ENCODE measurements at places on chromosomes 4 and X.

DNA sequence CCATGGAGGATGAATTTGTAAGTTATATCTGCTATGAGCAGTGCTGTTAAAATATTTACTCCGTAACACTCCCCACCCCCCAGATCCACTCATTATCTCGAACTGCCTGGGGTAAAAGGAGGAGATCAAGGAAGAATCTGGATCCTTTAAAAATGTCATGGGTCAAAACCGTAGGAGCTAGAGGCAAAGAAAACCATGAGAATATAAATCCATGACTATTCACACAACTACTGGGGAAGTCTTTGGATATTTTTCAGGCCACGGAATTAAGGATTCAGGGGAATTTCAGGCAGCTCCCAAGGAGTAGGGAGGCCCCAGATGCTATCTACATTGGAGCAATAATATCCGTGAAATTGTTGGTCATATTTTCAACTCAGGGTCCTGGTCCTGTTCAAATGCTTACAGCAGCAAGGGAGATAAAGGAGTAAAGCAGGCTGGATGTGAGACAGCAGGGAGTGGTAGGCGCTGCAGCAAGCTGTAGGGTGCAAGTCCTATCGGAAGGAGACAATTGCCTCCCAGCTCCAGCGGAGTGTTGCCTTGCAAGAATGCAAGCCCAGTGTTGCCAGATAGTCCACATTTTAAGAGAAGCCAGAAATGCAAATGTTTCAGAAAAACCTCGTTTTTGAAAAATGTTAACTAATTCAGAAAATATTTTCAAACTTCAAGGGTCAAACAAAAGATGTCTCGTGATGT is 116.2 kb upstream of the KIT start:
- no peak for DNase-seq

DNA sequence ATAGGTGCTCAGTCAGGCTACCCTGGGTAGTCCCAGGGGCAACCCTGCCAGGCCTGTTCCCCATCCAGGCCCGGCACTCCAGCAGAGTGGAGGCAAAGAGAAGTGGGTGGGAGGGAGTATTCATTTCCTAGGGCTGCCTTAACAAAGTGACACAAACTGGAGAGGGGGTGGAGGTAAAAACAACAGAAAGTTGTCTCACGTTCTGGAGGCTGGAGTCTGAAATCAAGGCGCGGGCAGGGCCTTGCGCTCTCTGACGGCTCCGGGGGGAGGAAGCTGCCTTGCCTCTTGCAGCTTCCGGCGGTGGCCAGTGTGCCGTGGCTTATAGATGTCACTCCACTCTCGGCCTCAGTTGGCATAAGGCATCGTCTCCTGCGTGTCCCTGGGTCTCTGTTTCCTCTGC is 90.8 kb downstream of the DCTD start:
- no peak for DNase-seq

DNA sequence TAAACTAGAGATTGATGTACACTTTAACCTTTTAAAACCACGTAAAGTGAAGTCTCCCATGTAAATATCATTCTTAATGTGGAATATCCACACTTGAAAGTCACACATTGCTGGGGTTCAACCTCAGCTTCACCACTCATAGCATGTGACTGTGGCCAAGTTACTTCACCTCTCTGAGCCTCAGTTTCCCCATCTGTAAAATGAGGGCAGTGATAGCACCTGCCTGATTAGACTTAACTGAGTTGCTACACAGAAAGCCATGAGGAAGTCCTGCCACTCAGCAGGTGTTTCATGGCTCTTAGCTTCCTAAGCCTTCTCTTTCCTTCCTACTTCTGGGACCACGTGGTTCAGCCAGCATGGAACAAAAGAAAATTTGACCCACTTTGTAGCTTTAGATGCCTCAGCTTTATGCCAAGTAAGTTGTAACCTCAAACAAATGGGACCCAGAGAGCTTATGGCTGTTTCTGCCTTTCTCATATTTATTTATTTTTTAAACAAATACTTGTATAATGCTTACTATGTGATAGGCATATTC is 277.3 kb upstream of the KLF3 start:
- DNase-seq, result no peak

- no peak for DNase-seq
Observed at GRCh38 chr4:171947400-171947799, 134.2 kb downstream of the GALNTL6 start.

- no peak for DNase-seq
Observed at GRCh38 chrX:19569121-19569805, 54.0 kb upstream of the MAP3K15 start.

- no peak for DNase-seq
Observed at GRCh38 chr4:27217261-27217769, 356.7 kb downstream of the STIM2 start.

DNA sequence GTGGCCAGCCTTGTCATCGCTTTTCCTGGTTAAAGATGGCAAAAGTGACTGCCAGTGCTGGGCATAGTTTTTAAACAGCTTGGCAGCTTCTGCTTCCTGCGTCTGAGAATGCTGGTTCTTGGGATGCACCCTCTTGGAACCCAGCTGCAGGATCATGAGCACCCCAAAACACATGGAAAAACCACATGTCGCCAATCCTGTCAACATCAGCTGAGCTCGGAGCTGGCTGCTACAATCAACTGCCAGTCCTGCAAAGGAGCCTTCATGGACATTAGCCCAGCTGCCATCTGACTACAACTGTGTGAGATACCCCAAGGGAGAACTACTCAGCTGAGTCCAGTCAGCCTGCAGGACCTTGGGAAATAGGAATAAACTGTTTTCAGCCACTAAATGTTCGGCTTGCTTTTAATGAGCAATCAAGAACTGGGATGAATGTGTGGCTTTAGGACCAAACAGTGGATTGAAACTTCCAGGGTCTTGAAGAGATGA is 31.0 kb downstream of the OSTC start:
- no peak for DNase-seq

DNA sequence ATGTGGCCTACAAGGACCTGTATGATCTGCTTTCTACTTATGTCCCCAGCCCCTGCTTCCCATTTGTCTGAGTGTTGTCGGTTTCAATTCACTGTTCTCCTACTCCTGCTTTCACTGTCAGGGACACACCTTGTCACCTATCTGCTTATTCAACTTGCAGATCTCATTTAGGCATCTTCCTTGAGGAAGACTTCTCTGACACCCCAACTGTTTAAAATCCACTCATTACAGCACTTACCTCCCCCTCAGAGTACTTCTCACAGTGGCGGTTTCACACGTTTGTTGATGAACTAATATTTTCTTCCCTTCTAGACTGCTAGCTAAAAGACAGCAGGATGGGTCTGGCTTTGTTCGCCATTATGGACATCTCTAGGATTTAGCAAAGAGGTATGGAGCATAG is 279.9 kb upstream of the TET2 start:
- DNase-seq, result no peak

DNA sequence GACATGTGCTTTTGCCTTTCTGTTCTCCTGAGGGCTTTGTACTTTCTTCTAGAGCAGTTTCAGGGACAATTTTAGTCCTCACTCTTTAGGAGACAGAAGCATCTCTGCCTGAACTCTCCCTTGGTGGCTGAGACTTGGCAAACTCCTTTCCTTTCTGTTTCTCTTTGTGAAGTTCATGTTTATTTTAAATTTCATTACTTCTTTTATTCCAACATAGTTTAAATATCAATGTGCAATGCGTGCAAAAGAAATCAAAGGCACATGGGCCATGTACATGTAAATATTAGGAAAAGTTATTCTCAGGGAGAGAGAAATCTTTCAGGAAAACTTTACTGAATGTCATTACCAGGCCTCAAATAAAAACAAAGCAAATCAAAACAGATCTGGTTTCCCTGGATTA is 177.6 kb downstream of the RNF150 start:
- DNase-seq, result no peak

DNA sequence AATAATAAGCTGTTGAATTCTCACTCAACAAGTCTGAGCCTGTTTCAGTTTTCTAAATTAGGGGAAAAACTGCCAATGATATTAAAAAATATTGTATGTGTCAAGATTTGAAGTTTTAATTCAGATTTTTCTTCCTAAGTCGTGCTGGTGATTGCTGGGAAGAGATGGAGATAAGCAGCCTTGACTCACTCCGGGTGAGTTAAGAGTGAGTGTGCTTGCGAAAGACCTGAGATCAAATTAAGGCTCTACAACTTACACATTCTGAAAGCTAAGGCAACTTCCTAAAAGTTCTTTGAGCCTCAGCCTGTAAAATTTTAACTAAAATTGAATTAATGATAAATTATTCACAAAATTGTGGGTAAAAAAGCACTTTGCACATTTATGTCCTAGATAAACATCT is 1441.2 kb downstream of the PCDH7 start:
- no peak for DNase-seq

DNA sequence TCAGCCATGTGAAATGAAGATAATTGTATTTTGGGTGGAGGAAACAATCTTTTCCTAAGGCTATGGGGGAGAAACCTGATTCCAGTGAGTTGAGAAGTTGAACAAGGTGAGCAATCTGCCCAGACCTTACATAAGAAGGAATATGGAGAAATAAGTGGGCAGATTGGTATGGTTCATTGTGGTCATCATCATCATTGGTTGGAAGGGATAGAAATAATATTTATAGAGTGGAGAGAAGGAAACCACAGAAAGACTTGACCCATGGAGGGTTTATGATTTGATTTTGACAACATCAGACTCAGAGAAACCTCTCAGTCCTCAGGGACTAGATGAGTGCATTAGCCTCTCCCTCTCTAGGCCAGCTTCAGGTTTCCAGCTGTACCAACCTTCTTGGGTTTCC is 177.9 kb upstream of the NEIL3 start:
- DNase-seq, result no peak
